ENCODE measurements at places on chromosomes 3 and 15.

DNA sequence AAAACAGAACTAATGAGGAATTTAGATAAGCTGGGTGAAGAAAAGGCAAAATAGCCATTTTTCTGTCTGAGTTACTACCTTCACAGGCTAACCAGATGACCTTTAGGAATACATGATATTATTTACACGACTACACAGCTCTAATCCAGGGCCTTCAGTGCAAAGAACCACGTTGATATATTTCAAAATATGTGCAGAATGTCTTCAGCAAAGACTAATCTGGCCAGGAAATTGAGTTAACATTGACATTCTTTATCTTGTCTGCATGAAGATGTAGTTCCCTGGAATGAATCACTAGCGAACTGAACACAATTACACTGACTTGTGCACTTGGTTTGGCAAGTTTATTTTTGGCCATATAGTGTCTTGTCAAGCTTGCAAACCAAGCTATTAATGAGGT is 41.5 kb downstream of the PDHB start:
- DNase-seq, result no peak

- no peak for DNase-seq
Measured at GRCh38 chr15:64943512-64944225, 32.0 kb downstream of the ANKDD1A start.

- no peak for DNase-seq
Measured at GRCh38 chr3:130844462-130844861, 49.4 kb upstream of the ATP2C1 start.

GRCh38 chr3:52123106-52123725 is 31.0 kb downstream of the POC1A start:
- DNase-seq, result peak; percentile 65

DNA sequence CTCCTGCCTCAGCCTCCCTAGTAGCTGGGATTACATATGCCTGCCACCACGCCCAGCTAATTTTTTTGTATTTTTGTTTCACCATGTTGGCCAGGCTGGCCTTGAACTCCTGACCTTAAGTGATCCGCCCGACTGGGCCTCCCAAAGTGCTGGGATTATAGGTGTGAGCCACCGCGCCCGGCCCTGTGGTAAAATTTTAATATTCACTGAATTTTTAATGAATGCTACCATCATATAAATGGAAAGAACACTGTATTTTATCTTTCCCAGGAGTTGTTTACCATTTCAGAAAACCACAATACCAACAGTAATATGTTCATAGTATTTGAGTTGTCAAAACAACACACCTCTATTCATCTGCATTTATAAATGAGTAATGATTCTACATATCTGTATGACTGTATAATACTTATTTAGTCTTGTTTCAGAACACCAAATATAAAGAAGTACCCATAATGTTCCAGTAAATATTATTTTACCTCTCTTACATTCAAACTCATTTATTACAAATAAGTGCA is 16.2 kb upstream of the MAGEF1 start:
- DNase-seq, result no peak

- no peak for DNase-seq
Measured at GRCh38 chr15:28289694-28290463, 32.1 kb downstream of the HERC2 start.

- no peak for DNase-seq
Measured at GRCh38 chr3:180180795-180181194, 144.1 kb upstream of the PEX5L start.

DNA sequence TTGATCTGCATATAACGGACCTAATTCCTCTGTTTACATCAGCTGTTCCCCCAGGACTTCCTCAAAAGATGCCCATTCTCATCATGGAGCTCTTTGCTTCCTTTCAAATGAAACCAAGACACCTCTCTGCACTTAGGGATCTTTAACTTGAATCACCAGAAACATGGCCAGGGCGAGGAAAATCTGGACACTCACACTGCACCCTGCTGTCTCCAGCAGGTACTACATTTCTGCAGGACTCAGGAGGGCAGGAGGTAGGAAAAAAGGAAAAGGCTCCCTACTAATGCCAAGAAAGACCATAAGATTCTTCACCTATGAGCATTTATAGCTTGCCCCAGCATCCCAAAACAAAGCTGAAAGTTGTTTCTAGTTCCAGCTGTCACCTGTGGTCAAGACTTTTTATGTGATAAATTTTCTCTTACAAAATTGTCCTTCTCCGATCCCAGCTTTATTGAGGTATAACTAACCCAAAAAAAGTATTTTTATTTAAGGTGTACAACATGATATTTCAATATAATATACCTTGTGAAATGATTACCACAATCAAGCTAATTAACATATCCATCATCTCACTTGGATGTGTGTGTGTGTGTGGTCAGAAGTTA is 87.3 kb upstream of the C15orf61 start:
- no peak for DNase-seq

DNA sequence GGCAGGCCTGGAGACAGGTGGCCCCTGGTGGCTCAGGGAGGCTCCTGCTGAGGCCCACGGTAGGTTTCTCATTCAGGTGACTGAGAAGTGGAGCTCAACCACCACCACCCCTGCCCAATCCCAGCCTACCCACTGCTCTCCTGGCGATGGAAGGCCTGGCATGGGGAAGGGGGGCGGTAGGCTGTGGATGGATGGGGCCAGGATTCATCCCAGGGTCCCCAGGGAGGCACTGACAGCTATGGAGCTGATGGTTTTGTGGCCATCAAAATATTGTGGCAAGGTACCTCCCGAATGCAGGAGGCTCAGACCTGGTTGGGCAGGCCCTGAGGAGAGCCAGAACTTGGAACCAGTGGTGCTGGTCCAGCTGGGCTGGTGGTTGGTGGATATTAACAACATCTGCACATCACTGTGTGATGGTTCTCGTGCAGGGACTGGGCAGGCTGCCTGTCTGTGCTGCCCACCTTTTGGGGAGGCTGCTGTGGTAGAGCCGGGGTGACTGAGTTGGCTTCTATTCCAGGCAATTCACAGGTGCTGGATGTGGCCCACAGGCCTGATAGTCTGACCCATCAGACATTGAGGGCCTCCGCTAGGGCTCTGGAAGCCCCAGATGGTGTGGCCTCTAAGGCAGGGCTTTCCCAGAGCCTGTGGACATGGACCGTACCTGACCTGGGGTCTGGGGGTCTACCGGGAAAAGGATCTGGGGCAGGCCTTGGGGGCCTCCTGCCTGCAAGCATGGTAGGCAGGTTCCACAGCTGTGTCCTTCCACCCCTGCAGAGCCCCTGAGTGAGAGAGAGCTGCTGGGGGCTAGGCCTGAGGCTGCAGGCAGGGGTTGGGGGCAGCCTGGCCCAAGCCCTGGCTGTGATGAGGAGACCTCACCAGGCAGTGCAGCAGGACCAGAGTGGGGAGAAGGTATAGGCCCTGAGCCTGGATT is 3.4 kb downstream of the ZBTB47 start:
- no peak for DNase-seq

DNA sequence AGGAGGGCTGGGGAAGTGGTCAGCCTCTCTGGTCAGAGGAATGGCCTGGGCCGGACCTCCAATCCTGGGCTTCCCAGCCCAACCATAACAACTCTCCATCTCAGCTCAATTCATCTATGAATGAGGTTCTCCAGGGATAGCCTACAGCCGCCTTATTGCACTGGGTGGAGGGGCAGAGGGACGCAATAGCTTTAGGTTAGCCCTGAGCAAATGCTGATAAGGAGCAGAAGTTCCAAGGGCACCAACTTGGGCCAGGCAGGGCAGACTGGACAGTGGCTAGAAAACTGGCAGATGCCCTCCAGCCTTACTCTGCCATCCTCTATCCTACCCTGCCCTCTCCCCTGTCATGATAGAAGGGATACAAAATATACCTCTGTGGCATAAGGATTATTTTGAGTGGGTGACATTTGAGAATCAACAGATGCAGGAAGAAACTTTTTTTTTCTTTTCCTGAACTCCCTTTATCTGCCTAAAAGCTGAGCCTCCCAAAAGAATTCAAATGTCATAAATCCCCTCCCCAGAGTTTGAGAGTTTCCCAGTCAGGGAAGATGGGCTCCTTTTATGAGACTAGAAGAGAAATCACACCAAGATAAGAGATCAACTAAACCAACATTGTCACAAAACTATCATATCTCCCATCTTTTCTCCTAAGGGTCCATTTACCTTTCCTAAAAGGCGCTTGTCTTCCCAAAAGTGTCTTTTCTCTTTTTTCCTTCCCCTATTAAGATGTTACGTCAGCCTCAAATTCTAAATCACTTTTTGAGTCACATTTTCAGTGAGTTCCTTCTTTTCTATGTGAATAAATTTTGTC is 40.4 kb upstream of the C15orf39 start:
- DNase-seq, result no peak

GRCh38 chr3:158419820-158420653 is 151.0 kb upstream of the MLF1 start:
- DNase-seq, result no peak

DNA sequence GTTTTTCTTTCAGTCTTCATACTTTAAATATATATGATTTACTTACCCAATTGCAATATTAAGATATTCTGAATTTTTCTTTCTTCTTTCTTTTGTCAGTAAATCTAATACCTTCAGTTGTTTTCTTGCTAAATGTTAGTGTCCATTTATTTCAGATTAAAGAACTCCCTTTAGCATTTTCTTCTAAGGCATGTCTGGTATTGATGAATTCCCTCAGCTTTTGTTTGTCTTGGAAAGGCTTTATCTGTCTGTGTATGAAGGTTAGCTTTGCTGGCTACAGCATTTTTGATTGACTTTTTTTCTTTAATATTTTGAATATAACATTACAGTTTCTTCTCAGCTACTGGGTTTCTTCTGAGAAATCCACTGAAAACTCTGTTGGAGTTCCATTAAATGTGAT is 64.0 kb upstream of the PLSCR4 start:
- no peak for DNase-seq

- DNase-seq, result no peak
Measured at GRCh38 chr3:150710097-150710496, 6.4 kb upstream of the ERICH6 start.

- DNase-seq, result no peak
Measured at GRCh38 chr3:112931736-112932521, 43.0 kb downstream of the CD200R1 start.

- DNase-seq, result no peak
Measured at GRCh38 chr3:183508821-183509220, 46.7 kb downstream of the KLHL6 start.
